Stimulated activated CD8-positive, alpha-beta memory T cell treated with anti-CD3 and anti-CD28 coated beads, Interleukin-4, amount 100 ng/mL, for 4 hours (primary cell): ENCODE measurements at places on chromosomes 5 and 9.

- DNase-seq: no peak
Observed at GRCh38 chr9:136004219-136004618, 43.0 kb upstream of the UBAC1 start.

- DNase-seq: no peak
Observed at GRCh38 chr5:173281910-173282309, 46.3 kb downstream of the STC2 start.

- DNase-seq: no peak
Observed at GRCh38 chr9:126240835-126241234, 85.8 kb upstream of the MVB12B start.

GRCh38 chr9:86614871-86615849 is 260.9 kb upstream of the TUT7 start:
- no peak for DNase-seq

DNA sequence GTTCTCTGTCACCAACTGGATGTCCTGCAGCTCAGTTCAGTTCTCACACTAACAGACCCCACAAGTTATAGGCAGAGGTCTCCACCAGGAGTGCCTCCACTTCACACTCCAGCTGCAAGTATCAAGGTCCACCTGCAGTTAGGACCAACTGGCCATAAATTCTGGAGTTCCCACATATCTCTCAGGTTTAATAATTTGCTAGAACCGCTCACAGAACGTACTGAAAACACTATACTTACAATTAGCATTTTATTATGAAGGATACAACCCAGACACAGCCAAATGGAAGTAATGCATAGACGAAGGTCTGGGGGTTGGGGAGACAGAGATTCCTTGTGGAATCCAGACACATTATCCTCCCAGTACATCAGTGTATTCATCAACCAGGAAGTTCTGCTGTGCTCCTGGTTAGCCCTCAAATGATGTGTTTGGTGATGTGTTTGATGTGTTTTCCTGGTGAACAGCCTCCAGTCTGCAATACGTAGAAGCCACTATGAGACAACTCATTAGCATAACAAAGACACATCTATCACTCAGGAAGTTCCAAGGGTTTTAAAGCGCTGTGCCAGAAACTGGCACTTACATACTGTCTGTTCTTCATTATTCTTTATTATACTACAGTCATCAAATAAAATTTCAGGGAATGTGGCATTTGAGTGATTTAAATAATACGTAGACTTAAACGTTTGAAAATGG is 25.4 kb downstream of the OGN start:
- DNase-seq: no peak

DNA sequence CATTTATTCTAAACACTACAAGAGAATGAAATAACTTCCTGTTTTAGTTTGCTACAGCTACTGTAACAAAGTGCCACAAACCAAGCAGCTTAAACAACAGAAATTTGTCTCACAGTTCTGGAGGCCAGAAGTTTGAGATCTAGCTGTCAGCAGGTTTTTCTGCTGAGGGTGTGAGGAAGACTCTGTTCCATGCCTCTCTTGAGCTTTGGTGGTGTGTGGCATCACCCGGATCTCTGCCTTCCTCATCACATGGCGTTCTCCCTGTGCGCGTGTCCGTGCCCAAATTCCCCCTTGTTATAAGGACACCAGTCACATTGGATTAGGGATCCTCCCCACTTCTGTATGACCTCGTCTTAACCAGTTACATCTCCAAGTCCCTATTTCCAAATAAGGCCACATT is 97.7 kb downstream of the CFAP95 start:
- DNase-seq: no peak

DNA sequence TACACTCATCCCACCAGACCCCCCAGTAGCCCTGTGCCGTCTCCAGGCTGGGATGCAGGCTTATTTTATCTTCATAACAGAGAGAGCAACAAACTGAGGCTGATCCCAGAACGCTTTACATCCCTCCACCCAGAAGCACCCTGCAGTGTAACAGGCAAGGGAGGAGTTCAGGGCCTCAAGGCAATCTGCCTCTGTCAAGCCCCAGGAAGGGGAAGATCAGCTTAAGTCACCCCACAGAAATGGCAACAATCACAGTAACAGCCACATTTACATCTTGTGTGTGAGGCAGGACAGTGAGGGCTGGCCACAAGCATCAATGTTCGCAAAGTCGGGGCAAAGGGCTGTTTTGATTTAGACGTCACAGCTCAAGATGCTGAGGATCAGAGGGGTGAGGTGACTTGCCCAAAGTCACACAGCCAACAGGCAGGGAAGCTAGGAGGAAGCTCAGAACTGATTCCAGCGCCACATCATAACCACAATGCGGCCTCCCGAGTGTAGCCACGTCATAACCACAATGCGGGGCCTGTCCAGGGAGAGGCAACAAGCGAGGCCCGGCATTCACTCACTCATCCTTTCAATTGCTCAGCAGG is 14.4 kb downstream of the STK10 start:
- DNase-seq: peak; percentile 65

- no peak for DNase-seq
Observed at GRCh38 chr5:172642051-172642409, 967 bp downstream of the NEURL1B start.

DNA sequence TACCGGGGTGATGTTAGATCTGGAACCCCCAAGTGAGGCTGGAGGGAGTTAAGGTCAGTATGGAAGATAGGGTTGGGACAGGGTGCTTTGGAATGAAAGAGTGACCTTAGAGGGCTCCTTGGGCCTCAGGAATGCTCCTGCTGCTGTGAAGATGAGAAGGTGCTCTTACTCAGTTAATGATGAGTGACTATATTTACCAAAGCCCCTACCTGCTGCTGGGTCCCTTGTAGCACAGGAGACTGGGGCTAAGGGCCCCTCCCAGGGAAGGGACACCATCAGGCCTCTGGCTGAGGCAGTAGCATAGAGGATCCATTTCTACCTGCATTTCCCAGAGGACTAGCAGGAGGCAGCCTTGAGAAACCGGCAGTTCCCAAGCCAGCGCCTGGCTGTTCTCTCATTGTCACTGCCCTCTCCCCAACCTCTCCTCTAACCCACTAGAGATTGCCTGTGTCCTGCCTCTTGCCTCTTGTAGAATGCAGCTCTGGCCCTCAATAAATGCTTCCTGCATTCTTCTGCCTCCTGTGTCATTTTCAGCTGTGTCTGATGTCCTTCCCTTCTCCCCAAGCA is 2.3 kb upstream of the MYOZ3 start:
- DNase-seq: no peak

GRCh38 chr5:143159031-143159430 is 244.5 kb downstream of the NR3C1 start:
- DNase-seq: no peak

- no peak for DNase-seq
Observed at GRCh38 chr5:82642313-82642712, 364.2 kb upstream of the RPS23 start.

DNA sequence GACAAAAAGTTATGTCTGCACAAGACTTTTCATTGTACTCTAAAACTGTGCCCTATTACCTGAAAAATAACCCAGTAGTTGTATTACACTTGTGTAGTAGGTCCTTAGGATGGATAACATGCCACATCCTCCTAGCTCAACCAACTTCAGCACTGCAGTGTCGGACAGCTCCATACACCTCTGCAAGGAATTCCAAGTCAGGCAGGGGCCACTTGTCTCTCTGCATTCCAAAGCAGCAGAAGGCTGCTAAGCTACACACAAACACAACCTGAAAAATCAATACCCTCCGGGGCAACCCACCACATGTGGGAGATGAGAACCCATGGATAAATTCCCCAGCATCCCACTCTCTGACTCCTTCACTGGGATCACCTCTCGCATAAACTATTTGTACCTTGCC is 50.2 kb downstream of the MED10 start:
- no peak for DNase-seq

GRCh38 chr9:100217536-100217935 is 118.5 kb downstream of the INVS start:
- no peak for DNase-seq

- DNase-seq: no peak
Observed at GRCh38 chr5:80192507-80193241, 63.2 kb downstream of the SERINC5 start.

DNA sequence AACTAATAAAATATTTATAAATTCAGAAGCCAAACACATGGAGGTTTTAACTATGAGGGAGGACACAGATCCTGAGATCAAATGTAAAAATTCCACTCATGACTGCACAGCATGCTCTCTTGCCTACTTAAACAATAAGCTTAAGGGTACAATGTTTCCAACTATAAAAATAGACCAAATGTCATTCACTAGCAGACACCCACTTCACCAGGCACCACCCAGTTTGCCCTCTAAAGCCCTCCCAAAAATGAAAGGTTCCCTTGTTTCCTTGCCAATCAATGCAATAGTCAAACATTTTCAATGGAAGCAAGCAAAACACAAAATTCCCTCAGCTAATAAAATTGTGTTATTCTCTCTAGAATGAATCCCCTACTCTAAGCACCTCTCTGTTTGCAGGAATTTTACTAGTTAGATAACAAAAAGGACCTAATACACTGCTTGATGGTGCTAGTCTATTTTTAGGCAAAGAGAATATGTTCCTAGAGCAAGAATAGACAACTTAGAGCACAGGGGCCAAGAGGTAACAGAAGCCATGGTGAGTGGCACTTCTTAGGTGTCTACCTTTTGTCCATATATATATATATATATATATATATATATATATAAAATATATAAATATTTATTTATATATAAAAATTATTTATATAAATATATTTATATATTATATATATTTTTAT is 135.3 kb downstream of the HOMER1 start:
- DNase-seq: no peak

DNA sequence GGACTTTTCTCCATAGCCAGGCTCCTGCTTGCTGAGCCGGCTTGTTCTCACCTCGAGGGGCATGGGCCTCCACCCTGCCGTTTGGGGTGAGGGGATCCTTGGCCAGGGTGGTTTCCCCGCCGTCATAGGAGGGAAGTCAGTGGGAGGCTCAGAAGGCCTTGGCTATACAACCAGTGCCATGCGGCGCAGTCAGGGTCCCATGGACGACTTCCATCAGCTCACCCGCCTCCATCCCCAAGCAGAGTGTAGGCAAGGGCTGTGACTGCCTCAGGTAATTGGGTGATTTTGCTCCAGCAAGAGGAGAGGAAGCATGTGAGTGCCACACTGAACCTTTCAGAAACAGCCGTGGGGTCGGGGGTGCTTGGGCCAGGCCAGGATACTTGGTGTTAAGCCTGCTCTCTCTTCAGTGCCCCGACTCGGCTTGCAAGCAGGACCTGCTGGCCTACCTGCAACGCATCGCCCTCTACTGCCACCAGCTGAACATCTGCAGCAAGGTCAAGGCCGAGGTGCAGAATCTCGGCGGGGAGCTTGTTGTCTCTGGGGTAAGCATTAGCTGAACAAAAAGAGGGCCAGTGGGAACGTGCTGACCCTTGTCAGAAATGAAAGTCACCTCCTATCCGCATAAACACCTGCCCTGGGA is 57.2 kb upstream of the LRRTM2 start:
- no peak for DNase-seq

GRCh38 chr9:80285326-80285725 is 713.6 kb downstream of the TLE4 start:
- no peak for DNase-seq

- no peak for DNase-seq
Observed at GRCh38 chr5:149614034-149614907, 33.0 kb downstream of the ARHGEF37 start.

DNA sequence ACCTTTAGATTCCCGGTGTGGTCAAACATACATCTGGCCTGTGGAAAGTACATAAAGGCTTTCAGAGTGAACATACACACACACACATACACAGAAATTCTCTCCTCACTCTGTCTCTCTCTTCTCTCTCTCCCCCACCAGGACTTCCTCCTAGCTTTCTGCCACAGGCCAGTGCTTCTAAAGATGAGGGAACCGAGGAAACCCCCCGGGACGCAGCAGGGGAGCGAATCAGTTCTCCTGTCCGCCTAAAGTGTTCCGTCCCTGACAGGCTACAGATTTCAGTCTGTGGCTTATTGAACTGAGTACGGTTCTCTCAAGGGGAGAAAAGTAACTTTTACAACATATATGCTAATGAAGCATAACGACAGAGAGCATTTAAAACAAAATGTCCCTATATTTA is 75.8 kb downstream of the MED27 start:
- no peak for DNase-seq

GRCh38 chr9:38276771-38277439 is 115.6 kb upstream of the ALDH1B1 start:
- no peak for DNase-seq

DNA sequence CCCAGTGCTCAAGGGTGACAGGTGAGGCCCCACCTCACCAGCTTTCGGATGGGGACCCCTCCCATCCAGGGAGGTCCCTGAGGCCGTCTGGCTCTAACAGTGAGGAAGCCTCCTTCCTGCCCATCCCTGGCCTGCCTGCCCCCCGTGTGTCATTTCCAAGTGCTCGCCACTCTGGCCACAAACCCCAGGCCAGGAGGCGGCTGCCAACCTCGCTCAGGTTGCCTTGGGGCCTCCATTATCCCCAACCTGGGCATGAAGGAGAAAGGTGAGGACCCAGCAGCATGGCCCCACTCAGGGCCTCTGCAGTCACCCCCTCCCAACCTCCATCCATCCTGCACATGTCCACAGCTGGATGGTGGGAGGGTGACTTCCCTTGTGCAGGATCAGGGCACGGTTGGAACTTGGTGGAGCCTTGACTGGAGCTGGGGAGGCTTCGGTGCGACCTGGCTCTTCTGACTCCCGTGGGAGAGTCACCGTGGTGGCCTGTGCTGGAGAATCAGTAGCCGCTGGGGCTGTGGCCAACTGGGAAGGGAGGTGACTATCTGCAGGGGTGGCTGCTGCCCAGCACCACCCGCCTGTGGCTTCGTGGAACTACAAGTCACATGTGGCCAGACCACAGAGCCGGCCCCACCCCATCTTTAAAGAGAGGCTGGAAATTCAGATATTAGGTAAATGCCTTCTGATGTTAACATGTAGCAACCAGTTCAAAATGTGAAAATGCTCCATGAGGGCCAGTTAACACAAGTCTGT is 37.5 kb upstream of the GFPT2 start:
- no peak for DNase-seq
